Activated CD8-positive, alpha-beta memory T cell treated with anti-CD3 and anti-CD28 coated beads, Interleukin-2, amount 10 ng/mL, durations not matched to agents 7 days and 5 days (primary cell): ENCODE measurements at places on chromosomes 12 and 14. TPM values are rescaled to one million over a fixed set of nuclear protein-coding genes. Genes with fewer than 3 reads are reported as not detected.
A peak's percentile ranks its signal among the peaks of the same experiment; 100 is the strongest.

GRCh38 chr14:50350975-50351374 lies 38.9 kb downstream of the DMAC2L start:
- H3K4me3 ChIP-seq, result no peak overlapping the region
- no peaks in the 10 kb centered on the region for H3K27me3 ChIP-seq
- no peak overlapping the region for H3K27ac ChIP-seq

DNA sequence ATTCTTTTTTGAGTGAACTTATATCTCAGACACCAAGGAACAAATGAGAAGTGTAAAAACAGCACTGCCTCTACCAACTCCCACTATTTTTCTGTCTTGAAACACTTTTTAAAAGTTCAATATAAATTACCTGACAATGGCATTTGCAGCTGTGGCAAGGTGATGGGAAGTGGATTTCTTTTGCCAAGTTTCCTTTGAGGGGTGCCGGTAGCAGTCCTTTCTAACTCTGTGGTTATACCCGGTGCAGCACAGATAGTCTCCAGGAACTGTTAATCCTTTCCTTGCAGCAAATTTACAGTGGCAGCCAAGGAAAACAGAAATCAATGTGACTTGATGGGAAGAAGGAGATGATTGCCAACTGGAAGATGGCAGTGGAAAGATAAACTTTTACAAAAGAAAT lies 243.7 kb downstream of the BCAT1 start:
- no peak overlapping the region for H3K27ac ChIP-seq
- no peak for DNase-seq
- H3K4me1 ChIP-seq, result peaks cover 15% of the 10 kb centered on the region
- no peaks in the 10 kb centered on the region for H3K27me3 ChIP-seq
- H3K36me3 ChIP-seq, result peaks cover 5% of the 10 kb centered on the region
- no peak overlapping the region for H3K4me3 ChIP-seq

GRCh38 chr14:85233756-85234155 lies 296.2 kb upstream of the FLRT2 start:
- no peaks in the 10 kb centered on the region for H3K36me3 ChIP-seq
- H3K4me3 ChIP-seq, result no peak overlapping the region
- no peak for DNase-seq

DNA sequence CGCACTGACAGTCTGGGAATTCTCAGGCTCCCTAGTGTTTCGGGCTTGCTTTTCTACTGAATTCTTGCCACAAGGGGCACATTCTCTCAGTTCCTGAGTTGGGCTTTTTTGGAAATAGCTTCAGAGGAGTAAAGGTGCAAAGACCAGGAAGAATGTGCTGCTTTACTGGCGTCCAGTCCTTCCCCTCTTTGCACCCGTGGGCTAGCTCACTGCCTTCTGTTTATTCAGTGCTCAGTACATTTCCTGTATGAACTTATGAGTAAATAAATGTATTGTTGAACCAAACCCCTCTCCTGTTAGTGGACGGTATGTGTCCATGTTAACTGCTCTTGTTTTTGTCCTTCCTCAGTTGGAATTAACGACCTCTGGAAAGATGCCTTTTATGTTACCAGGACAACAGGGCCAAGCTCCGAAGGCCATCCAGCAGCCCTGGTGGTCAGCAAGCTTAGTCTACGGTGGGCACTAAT lies 24.0 kb downstream of the GSG1 start:
- H3K27me3 ChIP-seq, result no peaks in the 10 kb centered on the region
- no peak for DNase-seq
- no peak overlapping the region for H3K4me3 ChIP-seq

Gene RNASE7
- not detected for total RNA-seq

Gene SETD3
- 61.4 TPM for total RNA-seq

DNA sequence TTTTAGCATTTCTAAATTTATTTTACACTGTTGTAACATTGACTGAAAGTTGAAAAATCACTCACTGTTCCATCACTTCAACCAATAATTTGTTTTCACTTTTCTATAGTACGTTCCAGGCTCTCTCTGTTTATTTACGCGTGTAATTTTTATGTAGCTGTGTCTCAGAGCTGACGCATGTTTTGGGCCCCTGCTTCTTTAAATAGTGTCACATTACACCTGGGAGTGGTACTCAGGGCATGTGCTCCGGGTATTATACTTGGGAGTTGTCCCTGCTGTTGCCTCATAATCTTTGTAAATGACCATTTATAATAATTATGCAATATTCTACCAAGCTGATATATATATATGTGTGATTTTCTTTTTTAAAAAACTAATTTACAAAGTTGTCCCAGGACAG lies 132.8 kb upstream of the CPM start:
- peaks cover 4% of the 10 kb centered on the region for H3K4me1 ChIP-seq
- no peaks in the 10 kb centered on the region for H3K27me3 ChIP-seq
- no peak for DNase-seq
- H3K27ac ChIP-seq, result no peak overlapping the region
- no peaks in the 10 kb centered on the region for H3K36me3 ChIP-seq

- no peak overlapping the region for H3K27ac ChIP-seq
- no peaks in the 10 kb centered on the region for H3K27me3 ChIP-seq
- H3K4me1 ChIP-seq, result peaks cover 1% of the 10 kb centered on the region
Measured at GRCh38 chr12:44314007-44314500, 478.2 kb downstream of the TMEM117 start.

Gene PYM1
- 56.4 TPM for total RNA-seq

Gene DIO3
- not detected for total RNA-seq

- peaks cover 2% of the 10 kb centered on the region for H3K4me1 ChIP-seq
- no peak overlapping the region for H3K27ac ChIP-seq
- H3K27me3 ChIP-seq, result no peaks in the 10 kb centered on the region
- H3K36me3 ChIP-seq, result peaks cover 54% of the 10 kb centered on the region
- no peak overlapping the region for H3K4me3 ChIP-seq
Measured at GRCh38 chr14:92144708-92145107, 22.9 kb downstream of the CPSF2 start.

- DNase-seq, result no peak
- H3K27ac ChIP-seq, result no peak overlapping the region
- no peaks in the 10 kb centered on the region for H3K27me3 ChIP-seq
- no peak overlapping the region for H3K4me3 ChIP-seq
- no peaks in the 10 kb centered on the region for H3K36me3 ChIP-seq
Measured at GRCh38 chr12:49795654-49796105, 32.5 kb downstream of the NCKAP5L start.

Gene PAH
- total RNA-seq, result not detected

Gene PIWIL1
- total RNA-seq, result not detected

- no peak for DNase-seq
- H3K27ac ChIP-seq, result peak overlapping the region; percentile 62
- H3K4me1 ChIP-seq, result peaks cover 53% of the 10 kb centered on the region
- H3K27me3 ChIP-seq, result no peaks in the 10 kb centered on the region
- peaks cover 52% of the 10 kb centered on the region for H3K36me3 ChIP-seq
Measured at GRCh38 chr12:108819920-108820706, 37.3 kb downstream of the SSH1 start.

GRCh38 chr12:102317155-102317554 lies 119.5 kb upstream of the PMCH start:
- H3K4me1 ChIP-seq, result peaks cover 6% of the 10 kb centered on the region
- H3K27ac ChIP-seq, result no peak overlapping the region
- H3K4me3 ChIP-seq, result no peak overlapping the region
- no peaks in the 10 kb centered on the region for H3K36me3 ChIP-seq
- no peak for DNase-seq

GRCh38 chr14:54782751-54783659 lies 119.6 kb downstream of the GCH1 start:
- no peaks in the 10 kb centered on the region for H3K36me3 ChIP-seq
- H3K4me1 ChIP-seq, result peaks cover 14% of the 10 kb centered on the region
- H3K27me3 ChIP-seq, result peaks cover 37% of the 10 kb centered on the region
- no peak for DNase-seq
- H3K27ac ChIP-seq, result no peak overlapping the region

DNA sequence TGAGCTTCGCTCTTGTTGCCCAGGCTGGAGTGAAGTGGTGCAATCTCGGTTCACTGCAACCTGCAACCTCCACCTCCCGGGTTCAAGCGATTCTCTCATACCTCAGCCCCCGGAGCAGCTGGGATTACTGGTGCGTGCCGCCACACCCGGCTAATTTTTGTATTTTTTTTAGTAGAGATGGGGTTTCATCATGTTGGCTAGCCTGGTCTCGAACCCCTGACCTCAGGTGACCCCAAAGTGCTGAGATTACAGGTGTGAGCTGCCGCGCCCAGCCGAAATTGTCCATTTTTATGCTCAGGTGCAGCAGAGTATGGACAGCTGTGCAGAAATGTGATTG lies 19.2 kb upstream of the CYP46A1 start:
- H3K27ac ChIP-seq, result no peak overlapping the region
- no peaks in the 10 kb centered on the region for H3K36me3 ChIP-seq
- H3K27me3 ChIP-seq, result peaks cover 17% of the 10 kb centered on the region
- H3K4me1 ChIP-seq, result no peaks in the 10 kb centered on the region
- no peak for DNase-seq
- no peak overlapping the region for H3K4me3 ChIP-seq

DNA sequence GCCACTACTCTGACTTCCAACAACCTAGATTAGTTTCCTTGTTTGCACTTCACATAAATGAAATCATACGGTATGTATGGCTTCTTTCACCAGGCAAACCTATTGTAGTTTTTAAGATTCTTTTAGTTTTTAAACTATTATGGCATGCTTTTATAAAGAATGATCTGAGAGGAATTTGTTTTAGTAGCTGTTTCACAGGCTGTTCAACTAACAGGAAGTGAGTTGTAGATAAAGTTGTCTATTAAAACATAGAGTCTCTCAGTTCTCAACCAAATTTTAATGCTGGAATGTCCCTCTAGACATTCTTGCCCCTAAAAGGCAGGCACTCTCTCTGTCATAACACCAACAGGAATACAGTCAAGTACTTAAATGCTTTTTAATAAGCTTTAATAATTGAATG lies 102.7 kb upstream of the DACT1 start:
- no peak overlapping the region for H3K27ac ChIP-seq
- H3K27me3 ChIP-seq, result no peaks in the 10 kb centered on the region
- H3K36me3 ChIP-seq, result peaks cover 3% of the 10 kb centered on the region
- no peak for DNase-seq
- H3K4me1 ChIP-seq, result no peaks in the 10 kb centered on the region
- no peak overlapping the region for H3K4me3 ChIP-seq

- no peaks in the 10 kb centered on the region for H3K4me1 ChIP-seq
- H3K36me3 ChIP-seq, result no peaks in the 10 kb centered on the region
Measured at GRCh38 chr14:79011091-79011919, 841.1 kb downstream of the NRXN3 start.

GRCh38 chr12:88638388-88638787 lies 58.1 kb upstream of the KITLG start:
- no peak for DNase-seq
- no peaks in the 10 kb centered on the region for H3K36me3 ChIP-seq
- no peaks in the 10 kb centered on the region for H3K4me1 ChIP-seq
- H3K27ac ChIP-seq, result no peak overlapping the region
- no peaks in the 10 kb centered on the region for H3K27me3 ChIP-seq

- no peaks in the 10 kb centered on the region for H3K36me3 ChIP-seq
- no peak overlapping the region for H3K4me3 ChIP-seq
- H3K4me1 ChIP-seq, result no peaks in the 10 kb centered on the region
- no peak overlapping the region for H3K27ac ChIP-seq
- no peaks in the 10 kb centered on the region for H3K27me3 ChIP-seq
Measured at GRCh38 chr12:117685110-117685926, 283.5 kb downstream of the KSR2 start.

Gene ZNF605
- 8.9 TPM for total RNA-seq

Gene TEX52
- 0.67 TPM for total RNA-seq

- H3K4me1 ChIP-seq, result no peaks in the 10 kb centered on the region
- DNase-seq, result no peak
- no peak overlapping the region for H3K27ac ChIP-seq
- H3K27me3 ChIP-seq, result no peaks in the 10 kb centered on the region
Measured at GRCh38 chr12:96806272-96806671, 100.8 kb upstream of the NEDD1 start.

DNA sequence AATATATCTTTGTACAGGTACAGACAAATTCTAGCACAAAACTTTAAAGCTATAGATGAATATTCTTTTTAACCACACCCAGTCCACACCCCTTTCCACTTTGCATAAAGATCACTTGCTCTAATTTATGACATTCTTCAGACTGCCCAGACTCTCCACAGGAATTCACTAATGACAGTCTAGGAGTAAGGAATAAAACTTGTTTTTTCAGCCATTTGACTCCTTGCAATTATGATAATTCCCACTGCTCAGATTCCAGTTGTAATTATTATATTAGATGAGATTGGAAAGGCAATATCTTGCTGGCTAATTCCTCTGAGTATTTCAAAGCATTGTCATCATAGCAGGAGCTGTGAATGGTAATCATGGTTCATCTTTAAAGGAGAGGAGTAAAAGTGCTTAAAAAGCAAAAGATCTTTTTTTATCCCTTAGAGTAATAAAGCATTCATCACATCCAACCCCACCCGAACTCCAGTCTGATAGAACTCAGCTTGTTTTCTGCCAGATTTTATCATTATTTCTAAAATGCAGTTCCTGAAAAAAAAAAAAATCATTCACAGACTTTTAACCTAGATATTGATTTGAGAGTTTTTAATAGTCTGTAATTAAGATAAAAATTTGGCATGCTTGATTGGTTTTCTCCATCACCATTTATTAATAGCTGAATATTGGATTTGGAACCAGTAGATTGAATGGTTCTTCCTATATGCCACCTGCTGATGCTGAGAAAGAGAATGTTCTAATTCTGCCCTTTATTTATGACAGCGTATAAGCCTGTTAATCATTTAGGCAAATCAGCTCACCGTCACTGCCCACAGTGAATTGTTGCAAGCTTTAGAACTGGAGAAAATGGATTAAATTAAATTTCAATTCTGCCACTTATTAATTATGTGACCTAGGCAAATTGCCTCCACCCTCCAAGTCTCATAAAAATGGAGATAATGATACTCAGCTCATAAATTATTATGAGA lies 93.9 kb upstream of the RASSF8 start:
- H3K27me3 ChIP-seq, result peaks cover 2% of the 10 kb centered on the region
- H3K4me1 ChIP-seq, result peaks cover 4% of the 10 kb centered on the region
- no peaks in the 10 kb centered on the region for H3K36me3 ChIP-seq
- H3K4me3 ChIP-seq, result no peak overlapping the region
- no peak overlapping the region for H3K27ac ChIP-seq

- H3K27me3 ChIP-seq, result peaks cover 13% of the 10 kb centered on the region
- DNase-seq, result no peak
- no peaks in the 10 kb centered on the region for H3K36me3 ChIP-seq
- H3K4me1 ChIP-seq, result peaks cover 9% of the 10 kb centered on the region
- no peak overlapping the region for H3K4me3 ChIP-seq
Measured at GRCh38 chr14:70708717-70709570, 67.2 kb downstream of the TTC9 start.

- no peaks in the 10 kb centered on the region for H3K27me3 ChIP-seq
- no peak for DNase-seq
- peaks cover 44% of the 10 kb centered on the region for H3K36me3 ChIP-seq
- no peaks in the 10 kb centered on the region for H3K4me1 ChIP-seq
- H3K4me3 ChIP-seq, result no peak overlapping the region
- H3K27ac ChIP-seq, result no peak overlapping the region
Measured at GRCh38 chr12:50197297-50197727, 30.1 kb upstream of the CERS5 start.

DNA sequence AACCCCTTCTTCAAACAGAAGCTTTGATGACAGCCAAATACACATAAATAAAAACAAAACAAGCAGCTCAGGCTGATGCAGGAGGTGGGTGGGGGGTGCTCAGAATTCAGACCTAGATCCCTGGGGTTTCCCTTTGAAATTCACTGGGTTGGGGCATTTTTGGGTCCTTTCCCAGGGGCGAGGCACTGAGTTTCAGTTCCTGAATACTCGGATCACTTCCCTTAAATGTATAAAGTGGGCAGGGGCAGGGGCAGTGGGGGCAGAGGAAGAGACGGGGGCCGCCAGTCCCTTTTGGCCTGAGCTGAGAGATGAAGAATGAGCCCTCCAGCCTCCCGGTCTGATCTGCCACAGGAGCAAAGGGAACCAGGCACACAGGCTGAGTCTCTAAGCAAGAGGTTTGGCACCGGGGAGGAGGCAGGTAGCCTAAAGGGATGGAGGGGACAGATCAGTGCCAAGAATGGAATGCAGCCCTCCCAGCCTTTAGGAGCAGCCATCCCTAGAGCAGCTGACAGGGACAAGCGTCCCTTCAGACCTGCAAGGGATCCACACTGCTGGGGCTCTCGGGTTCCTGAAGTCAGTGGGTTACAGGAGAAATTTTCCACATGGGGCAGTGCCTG lies 20.3 kb downstream of the KDM2B start:
- H3K4me3 ChIP-seq, result no peak overlapping the region
- H3K27ac ChIP-seq, result no peak overlapping the region
- DNase-seq, result no peak
